ENCODE measurements at places on chromosomes 2 and 18.

DNA sequence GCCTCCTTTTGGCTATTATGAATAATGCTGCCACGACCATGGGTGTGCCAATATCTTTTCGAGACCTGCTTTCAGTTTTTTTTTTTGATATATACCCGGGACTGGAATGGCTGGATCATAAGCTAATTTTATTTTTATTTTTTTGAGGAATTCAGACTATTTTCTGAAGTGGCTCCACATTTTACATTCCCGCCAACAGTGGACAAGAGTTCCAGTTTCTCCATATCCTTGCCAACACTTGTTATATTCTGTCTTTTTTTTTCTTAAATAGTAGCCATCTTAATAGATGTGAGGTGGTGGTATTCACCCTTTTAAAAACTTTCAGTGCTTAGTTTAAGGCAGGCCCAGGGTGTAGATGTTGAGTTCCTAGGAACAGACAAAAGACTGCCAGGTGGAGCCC is 11.8 kb downstream of the LPIN1 start:
- DNase-seq: no peak
- H3K27ac ChIP-seq: no peak overlapping the region
- H3K4me1 ChIP-seq: peaks cover 2% of the 10 kb centered on the region
- H3K27me3 ChIP-seq: no peaks in the 10 kb centered on the region

DNA sequence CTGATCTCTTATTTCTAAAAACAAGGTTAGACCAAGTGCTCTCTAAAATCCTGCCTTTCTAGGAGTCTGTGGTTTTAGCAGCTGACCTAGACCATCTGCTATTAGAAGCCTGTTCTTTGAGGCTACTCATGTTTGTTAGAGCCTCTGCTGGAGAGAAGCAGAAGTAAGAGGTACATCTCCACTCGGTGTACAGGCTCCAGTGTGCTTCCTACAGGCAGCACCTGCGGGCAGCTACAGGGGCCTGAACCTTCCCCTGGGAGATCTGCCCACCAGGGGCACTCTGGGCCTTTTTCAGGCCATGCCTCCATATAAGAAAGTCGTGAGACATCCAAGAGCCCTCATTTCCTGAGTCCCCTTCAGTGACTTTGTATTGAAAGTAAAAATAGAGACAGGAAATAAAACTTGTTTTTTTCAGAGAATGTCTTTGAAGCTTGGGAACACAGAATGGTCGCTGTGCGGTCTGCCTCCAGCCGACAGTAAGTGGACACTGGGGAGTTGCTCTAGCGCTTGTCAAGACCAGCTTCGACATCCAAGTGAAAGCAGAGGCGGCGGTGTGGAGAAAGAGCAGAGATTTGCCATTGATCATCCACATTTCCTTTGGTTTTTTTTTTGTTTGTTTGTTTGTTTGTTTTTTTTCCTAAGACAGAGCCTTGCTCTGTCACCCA is 31.7 kb downstream of the ONECUT2 start:
- H3K4me1 ChIP-seq: no peaks in the 10 kb centered on the region
- no peak for DNase-seq
- H3K27me3 ChIP-seq: no peaks in the 10 kb centered on the region
- no peak overlapping the region for H3K4me3 ChIP-seq
- no peaks in the 10 kb centered on the region for H3K36me3 ChIP-seq

- no peaks in the 10 kb centered on the region for H3K27me3 ChIP-seq
- no peak for DNase-seq
- no peaks in the 10 kb centered on the region for H3K36me3 ChIP-seq
Measured at GRCh38 chr2:68238955-68239822, 13.1 kb downstream of the PPP3R1 start.

GRCh38 chr2:189163889-189164288 is 15.7 kb downstream of the COL5A2 start:
- no peak for DNase-seq
- H3K27ac ChIP-seq: no peak overlapping the region
- no peak overlapping the region for H3K4me3 ChIP-seq
- no peaks in the 10 kb centered on the region for H3K27me3 ChIP-seq
- H3K36me3 ChIP-seq: no peaks in the 10 kb centered on the region
- no peaks in the 10 kb centered on the region for H3K4me1 ChIP-seq

- no peak overlapping the region for H3K4me3 ChIP-seq
- H3K27me3 ChIP-seq: no peaks in the 10 kb centered on the region
- peak; percentile 22 for DNase-seq
- H3K36me3 ChIP-seq: no peaks in the 10 kb centered on the region
- peaks cover 4% of the 10 kb centered on the region for H3K4me1 ChIP-seq
Measured at GRCh38 chr2:85468704-85469349, 50.3 kb downstream of the SH2D6 start.

- no peak overlapping the region for H3K27ac ChIP-seq
- H3K4me1 ChIP-seq: no peaks in the 10 kb centered on the region
- no peak for DNase-seq
- no peaks in the 10 kb centered on the region for H3K27me3 ChIP-seq
Measured at GRCh38 chr18:52970686-52971085, 630.7 kb downstream of the DCC start.

DNA sequence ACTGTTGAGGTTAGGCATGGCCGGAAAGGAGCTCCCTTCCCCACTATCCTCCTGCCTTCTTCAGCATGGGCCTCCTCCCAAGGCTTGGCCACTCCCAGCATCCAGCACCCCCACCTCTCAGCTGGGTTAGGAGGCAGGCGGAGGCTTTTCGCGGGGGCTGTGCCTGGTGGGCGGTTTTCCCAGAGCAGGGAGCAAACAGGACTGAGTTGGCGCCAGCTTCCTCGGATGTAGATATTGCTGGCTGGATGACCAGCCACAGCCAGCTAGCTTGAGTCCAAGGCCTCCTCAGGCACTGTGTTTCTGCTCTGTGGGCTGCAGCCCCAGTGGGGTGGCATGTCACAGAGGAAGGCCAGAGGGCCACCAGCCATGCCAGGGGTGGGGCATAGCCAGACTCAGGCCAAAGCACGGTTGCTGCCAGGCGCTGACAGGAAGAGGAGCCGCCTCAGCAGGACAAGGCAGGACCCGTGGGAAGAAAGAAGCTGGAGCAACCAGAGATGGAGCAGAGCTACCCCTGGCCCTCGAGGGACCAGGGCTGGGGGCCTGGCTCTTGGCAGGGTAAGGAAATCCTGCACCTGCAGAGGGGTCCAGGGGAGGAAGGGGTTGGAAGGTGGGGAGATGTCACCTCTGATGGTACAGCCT is at the start of gene TCF23:
Gene TCF23 (plus strand): TSS at position 204 of the 639 bp plus-strand sequence. CDS start 130 bp downstream, at position 334.
- no peaks in the 10 kb centered on the region for H3K36me3 ChIP-seq
- no peak for DNase-seq
- no peak within 1 kb of the TSS for H3K4me3 ChIP-seq
- H3K4me1 ChIP-seq: no peaks in the 10 kb centered on the region
- no peaks in the 10 kb centered on the region for H3K27me3 ChIP-seq

DNA sequence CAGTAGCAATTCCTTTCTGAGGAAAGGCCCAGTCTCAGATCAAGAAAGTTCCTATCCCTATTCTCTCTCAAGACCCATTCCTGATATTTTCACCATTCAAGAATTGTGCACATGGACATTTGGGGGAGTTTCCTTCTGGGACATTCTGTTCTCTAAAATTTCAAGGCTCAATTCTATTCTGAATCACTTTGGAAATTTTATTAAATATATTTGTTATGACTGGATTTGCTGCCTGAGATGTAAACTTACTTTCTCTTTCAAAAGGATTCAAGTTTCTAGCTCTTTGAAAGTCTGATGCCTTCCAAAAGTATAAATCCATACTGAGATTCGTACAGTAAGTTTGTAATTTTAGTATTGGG is 55.3 kb upstream of the STK17B start:
- H3K27ac ChIP-seq: no peak overlapping the region
- no peak for DNase-seq
- H3K36me3 ChIP-seq: no peaks in the 10 kb centered on the region
- no peaks in the 10 kb centered on the region for H3K4me1 ChIP-seq
- no peak overlapping the region for H3K4me3 ChIP-seq

DNA sequence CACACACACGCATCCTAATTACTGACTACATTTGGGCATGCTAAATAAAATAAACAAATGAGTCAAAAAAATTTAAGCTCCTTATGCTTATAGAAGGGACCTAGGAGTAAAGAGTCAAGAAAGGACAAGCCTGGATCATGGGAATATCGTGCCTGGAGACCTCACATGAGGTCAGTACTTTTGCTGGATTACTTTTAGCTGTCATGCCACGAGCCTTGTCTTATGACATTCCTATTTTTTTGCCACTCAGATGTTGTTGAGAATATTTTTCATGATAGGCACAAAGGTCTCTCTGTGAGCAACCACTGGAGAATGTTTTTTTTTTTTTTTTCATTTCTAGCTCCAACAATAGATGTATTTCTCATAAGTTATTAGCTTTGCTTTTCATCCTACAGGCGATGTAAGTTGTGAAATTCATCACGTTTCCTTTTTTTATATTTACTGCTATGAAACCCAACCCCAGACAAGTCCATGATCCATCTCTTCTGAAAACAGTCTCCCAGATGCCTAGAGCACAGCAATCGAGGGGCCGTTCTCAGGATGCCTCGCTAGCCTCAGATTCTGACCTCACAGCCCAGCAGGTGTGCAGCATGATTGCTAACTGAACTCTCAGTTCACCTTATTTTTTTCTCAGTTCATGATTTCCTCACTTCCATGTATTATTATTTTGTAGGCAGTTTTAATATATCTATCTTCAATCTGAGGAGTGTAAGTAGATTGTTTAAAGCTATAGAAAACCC is 464.5 kb downstream of the IRS1 start:
- H3K4me1 ChIP-seq: no peaks in the 10 kb centered on the region
- H3K27me3 ChIP-seq: no peaks in the 10 kb centered on the region
- no peaks in the 10 kb centered on the region for H3K36me3 ChIP-seq
- no peak for DNase-seq
- no peak overlapping the region for H3K27ac ChIP-seq

GRCh38 chr2:119488245-119489214 is 35.8 kb downstream of the SCTR start:
- H3K27me3 ChIP-seq: no peaks in the 10 kb centered on the region
- H3K4me1 ChIP-seq: peaks cover 3% of the 10 kb centered on the region
- H3K27ac ChIP-seq: no peak overlapping the region
- no peaks in the 10 kb centered on the region for H3K36me3 ChIP-seq

GRCh38 chr18:51953521-51953920 is 386.5 kb upstream of the DCC start:
- no peak for DNase-seq
- H3K27ac ChIP-seq: no peak overlapping the region
- H3K27me3 ChIP-seq: no peaks in the 10 kb centered on the region
- H3K4me3 ChIP-seq: no peak overlapping the region

DNA sequence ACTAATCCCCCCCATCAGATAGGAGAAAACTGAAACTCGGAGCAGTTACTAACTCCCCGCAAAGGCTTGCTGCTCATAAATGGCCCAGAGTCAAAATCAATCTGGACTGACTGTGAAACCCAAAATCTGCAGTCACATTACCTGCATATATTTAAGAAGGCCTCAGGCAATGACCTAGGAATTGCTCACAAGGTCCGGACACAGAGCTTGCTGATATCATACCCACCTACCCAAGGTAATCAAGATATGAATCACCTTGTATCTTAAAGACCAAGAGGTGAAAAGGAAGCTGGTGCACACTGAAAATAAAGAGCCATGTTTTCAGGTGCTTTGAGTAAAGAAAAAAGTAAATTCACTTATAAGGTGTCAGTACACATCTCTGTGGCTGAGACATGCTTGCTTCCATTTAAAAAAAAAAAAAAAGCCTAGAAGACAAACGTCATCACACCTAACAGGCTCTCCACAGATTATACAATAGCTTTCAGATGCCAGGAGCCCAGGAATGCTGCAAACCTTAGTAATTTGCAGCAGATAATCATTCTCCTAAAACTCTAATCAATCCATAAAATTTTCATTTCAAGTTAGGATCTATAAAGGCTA is 195.4 kb downstream of the ZEB2 start:
- no peak overlapping the region for H3K27ac ChIP-seq
- no peak overlapping the region for H3K4me3 ChIP-seq
- no peak for DNase-seq
- no peaks in the 10 kb centered on the region for H3K27me3 ChIP-seq
- no peaks in the 10 kb centered on the region for H3K36me3 ChIP-seq

GRCh38 chr2:147782141-147782930 is 62.5 kb upstream of the ACVR2A start:
- H3K4me1 ChIP-seq: no peaks in the 10 kb centered on the region
- H3K4me3 ChIP-seq: no peak overlapping the region
- H3K27me3 ChIP-seq: no peaks in the 10 kb centered on the region
- no peak overlapping the region for H3K27ac ChIP-seq

- H3K27me3 ChIP-seq: no peaks in the 10 kb centered on the region
- H3K27ac ChIP-seq: no peak overlapping the region
- no peaks in the 10 kb centered on the region for H3K36me3 ChIP-seq
- H3K4me1 ChIP-seq: no peaks in the 10 kb centered on the region
- DNase-seq: no peak
Measured at GRCh38 chr2:164706522-164706921, 85.2 kb upstream of the GRB14 start.

- no peaks in the 10 kb centered on the region for H3K4me1 ChIP-seq
- no peak for DNase-seq
- H3K27me3 ChIP-seq: no peaks in the 10 kb centered on the region
- no peak overlapping the region for H3K4me3 ChIP-seq
- H3K27ac ChIP-seq: no peak overlapping the region
- no peaks in the 10 kb centered on the region for H3K36me3 ChIP-seq
Measured at GRCh38 chr2:45438872-45439665, 172.0 kb downstream of the SRBD1 start.

DNA sequence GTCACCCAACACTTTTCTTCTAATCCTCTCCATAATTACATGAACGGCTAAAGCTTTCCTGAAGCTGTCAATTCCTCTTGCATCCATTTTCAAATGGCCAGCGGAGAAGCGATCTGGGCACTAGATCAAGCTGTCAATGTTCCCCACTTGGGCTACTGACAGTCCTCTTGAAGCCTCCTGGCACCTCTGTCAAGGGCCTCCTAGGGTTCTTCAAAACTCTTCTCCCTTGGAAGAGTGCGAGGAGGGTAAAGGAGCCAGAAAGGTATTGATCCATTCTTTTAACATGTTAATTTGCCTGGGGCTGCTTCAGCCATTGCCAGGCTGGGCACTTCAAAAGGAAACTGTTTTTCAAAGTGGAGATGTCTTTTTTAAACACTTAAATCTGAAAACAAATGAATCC is 19.8 kb downstream of the EPHA4 start:
- H3K4me3 ChIP-seq: no peak overlapping the region
- peaks cover 5% of the 10 kb centered on the region for H3K4me1 ChIP-seq
- no peak overlapping the region for H3K27ac ChIP-seq
- DNase-seq: no peak
- no peaks in the 10 kb centered on the region for H3K36me3 ChIP-seq

- H3K27me3 ChIP-seq: no peaks in the 10 kb centered on the region
- no peak overlapping the region for H3K27ac ChIP-seq
- DNase-seq: no peak
- no peaks in the 10 kb centered on the region for H3K36me3 ChIP-seq
Measured at GRCh38 chr2:40004336-40004735, 225.3 kb upstream of the THUMPD2 start.

- DNase-seq: no peak
- no peak overlapping the region for H3K4me3 ChIP-seq
- no peaks in the 10 kb centered on the region for H3K27me3 ChIP-seq
- H3K36me3 ChIP-seq: peaks cover 3% of the 10 kb centered on the region
- H3K27ac ChIP-seq: no peak overlapping the region
- H3K4me1 ChIP-seq: no peaks in the 10 kb centered on the region
Measured at GRCh38 chr18:22987547-22988189, 54.5 kb downstream of the RBBP8 start.

DNA sequence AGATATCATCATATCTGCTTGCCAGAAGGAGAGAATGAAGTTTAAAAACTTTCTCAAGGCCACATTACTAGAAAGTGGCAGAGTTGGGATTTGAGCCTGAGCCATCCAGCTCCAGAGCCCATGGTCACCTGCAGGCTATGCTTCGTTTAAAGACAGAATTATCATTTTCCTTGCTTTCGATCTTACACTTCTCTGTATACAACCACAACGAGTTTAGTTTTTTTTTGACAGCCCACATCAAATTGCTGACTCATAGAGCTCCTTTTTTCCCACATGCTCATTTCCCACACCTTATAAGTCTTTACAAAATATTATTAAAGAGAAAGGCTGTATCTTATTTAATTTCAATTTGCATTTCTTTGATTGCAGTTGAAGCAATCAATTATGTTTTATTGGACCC is 6.5 kb downstream of the PLEK start:
- no peaks in the 10 kb centered on the region for H3K4me1 ChIP-seq
- H3K36me3 ChIP-seq: no peaks in the 10 kb centered on the region
- no peak overlapping the region for H3K4me3 ChIP-seq

Measured in iPS DF 6.9 (cell line).